Stimulated activated CD4-positive, alpha-beta T cell treated with anti-CD3 and anti-CD28 coated beads, Interleukin-12 subunit alpha, Interleukin-12 subunit beta, amount 100 ng/mL, for 48 hours (primary cell): ENCODE measurements at places on chromosomes 13 and 19.

GRCh38 chr13:107043021-107043956 is 475.4 kb upstream of the ARGLU1 start:
- DNase-seq = no peak

DNA sequence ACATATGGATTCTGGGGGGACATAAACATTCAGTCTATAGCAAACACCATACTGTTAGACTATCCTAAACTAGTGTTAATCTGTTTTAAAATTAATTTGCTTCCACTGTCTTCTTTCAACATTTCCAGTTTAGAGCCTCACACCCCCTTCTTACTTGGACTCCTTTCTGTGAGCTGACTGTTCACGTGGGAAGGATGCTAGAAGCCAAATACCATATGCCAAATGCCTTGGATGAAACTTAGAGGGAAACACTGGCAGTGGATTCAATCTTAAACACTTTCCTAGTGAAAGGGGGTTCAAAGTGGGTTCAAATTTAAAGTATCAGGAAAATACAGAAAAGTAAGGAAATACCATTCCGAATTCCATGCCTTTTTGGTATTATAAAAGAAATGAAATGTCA is 113.6 kb downstream of the HS6ST3 start:
- no peak for DNase-seq

DNA sequence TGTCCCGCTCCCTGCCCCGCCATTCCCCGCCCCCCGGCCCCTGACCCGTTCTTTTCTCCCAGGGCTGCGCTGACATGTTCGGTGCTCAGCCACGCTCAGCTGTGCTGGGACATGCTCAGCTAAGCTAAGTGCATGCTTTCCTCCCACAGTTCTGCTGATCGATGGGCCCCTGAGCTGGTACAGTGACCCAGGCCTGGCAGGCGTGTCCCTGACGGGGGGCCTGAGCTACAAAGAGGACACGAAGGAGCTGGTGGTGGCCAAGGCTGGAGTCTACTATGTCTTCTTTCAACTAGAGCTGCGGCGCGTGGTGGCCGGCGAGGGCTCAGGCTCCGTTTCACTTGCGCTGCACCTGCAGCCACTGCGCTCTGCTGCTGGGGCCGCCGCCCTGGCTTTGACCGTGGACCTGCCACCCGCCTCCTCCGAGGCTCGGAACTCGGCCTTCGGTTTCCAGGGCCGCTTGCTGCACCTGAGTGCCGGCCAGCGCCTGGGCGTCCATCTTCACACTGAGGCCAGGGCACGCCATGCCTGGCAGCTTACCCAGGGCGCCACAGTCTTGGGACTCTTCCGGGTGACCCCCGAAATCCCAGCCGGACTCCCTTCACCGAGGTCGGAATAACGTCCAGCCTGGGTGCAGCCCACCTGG is 3.7 kb downstream of the TNFSF9 start:
- no peak for DNase-seq

- DNase-seq = no peak
Measured at GRCh38 chr19:32916969-32917615, 47.5 kb upstream of the SLC7A9 start.

GRCh38 chr13:75802161-75802560 is 166.0 kb downstream of the LMO7 start:
- DNase-seq = no peak

DNA sequence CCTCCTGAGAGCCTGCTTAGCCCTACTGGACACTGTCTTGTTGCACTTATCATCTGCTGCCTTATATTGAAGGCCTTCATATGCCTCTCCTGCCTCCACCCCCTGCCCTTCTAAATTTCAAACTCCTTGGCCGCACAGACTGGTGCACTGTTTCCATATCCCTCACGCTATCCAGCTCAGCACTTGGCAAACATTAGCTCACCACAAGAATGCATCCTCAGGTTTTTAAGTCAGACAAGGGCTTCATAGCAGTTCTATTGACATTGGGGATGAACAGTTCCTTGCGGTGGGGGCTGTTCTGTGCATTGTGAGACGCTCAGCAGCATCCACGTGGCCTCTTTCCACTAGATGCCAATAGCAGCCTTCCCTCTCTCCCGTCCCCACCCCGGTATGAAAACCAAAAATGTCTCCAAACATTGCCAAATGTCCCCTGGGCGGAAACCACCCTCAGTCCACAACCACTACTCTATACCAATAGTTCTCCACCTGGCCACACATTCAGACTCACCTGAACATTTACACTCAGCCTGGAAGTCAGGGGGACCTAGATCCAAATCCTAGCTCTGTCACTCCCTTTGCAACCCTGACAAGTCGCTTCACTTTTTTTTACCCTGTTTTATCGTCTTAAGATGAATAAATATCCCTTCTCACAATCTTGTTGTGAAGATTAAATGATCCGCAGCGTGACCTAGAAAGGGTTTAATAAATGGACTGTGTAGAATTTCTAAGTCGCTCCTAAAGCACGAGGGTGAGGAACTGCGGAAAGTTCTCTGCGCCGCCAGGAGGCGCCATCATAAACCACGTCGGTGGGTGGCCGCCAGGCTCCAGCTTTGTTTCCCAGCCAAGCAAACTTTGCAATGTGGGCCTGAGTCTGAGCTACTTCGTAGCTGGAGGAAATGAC is 3.6 kb upstream of the CEACAM3 start:
- peak; percentile 54 for DNase-seq

DNA sequence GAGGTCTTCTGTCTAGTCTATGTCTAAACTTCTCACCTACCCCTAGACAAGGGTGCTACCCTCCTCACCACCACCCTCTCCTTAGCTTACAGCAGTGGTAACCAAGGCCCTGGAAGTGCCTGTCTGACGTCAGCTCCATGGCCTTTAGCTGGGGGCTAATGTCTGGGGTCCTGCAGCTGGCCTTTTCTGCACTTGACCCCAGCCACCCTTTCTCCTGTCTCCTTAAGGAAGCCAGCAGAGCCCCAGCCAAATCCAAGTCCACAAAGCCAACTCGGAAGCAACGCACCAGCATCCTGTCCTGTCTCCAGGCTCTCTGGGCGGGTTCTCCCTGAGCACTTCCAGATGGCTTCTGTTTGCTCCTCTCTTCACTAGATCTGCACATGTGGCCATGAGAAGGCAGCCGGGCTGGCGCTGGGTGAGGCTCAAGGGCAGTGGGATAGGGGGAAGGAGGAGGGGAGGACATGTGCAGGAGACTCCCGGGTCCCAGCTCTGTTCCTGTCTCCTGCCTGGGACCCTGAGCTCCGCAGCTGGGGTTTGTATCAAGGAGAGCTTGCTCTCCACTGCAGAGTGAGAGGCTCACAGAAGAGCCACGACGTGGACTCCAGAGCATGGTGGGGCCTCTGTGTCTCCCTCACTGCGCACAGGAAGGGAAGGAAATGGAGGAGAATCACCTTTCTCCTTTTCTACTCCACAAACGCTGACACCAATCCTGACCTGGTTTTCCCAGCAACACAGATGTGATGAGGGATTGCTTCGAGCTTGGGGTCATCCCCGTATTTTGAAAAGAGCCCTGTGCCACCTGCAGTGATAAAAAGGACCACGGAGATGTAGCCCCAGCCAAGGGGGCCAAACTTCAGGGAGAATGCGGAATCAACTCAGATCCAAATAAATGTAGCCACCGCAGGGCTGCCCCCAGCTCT is 204.2 kb downstream of the USP12 start:
- no peak for DNase-seq

GRCh38 chr13:39110518-39111097 is 72.4 kb downstream of the NHLRC3 start:
- no peak for DNase-seq

DNA sequence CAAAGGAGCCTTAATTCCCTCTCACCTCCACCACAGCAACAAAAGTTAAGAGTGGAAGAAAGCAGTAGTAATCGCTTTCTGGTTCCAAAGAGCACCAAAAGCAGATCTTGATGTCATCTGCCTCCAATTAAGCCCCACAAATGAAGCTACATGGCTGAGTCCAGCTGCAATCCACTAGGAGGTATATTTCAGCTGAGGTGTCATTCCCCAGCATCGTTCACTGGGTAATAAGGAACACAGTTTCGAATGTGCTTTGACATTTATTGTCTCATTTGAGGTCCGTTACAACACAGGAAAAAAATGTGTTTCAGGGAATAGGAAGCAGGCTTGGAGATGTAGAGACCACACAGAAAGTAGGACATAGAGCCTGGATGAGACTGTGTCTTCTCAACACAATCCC is 190.4 kb downstream of the DCLK1 start:
- no peak for DNase-seq

DNA sequence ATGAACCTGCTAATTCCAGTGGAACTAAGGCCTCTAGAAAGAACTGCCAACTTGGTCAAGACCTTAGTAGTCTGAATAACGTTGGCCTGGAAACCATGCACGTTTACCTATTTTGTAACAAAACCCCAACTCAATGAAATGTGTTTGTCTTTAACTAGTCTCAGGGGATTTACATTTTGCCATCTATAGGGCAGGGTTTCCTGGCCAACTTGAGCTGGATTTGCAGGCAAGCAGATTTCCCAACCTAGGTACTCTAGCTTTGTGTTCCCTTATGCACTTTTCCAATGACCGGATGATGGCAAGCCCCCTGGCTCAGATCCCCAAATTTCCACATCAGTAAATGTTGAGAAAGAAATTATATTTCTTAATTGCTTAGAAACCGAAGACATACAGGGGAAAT is 114.5 kb downstream of the IRS2 start:
- no peak for DNase-seq

DNA sequence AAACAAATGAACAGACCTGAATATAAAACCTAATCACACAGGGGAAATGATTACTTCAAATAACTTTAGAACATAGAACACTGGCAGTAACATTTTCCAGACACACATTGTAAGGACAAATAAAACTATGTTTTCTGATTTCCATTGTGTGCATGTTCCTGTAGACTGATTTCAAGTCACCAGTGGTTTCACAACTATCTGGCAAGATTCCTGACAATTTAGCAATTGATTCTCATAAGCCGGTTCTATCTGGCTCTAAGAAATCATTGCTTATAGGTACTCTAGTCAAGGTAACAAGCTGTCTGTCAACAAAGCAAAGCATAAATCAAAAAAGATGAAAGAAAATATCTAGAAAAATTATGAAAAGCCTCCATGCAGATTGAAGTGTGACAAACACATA is 19.6 kb upstream of the PCCA start:
- no peak for DNase-seq

GRCh38 chr19:1904860-1905109 is 414 bp upstream of the ADAT3 start:
- DNase-seq = no peak

GRCh38 chr19:54178581-54179261 is 5.8 kb upstream of the TMC4 start:
- DNase-seq = no peak

GRCh38 chr13:42762917-42763316 is 18.5 kb upstream of the FAM216B start:
- no peak for DNase-seq

DNA sequence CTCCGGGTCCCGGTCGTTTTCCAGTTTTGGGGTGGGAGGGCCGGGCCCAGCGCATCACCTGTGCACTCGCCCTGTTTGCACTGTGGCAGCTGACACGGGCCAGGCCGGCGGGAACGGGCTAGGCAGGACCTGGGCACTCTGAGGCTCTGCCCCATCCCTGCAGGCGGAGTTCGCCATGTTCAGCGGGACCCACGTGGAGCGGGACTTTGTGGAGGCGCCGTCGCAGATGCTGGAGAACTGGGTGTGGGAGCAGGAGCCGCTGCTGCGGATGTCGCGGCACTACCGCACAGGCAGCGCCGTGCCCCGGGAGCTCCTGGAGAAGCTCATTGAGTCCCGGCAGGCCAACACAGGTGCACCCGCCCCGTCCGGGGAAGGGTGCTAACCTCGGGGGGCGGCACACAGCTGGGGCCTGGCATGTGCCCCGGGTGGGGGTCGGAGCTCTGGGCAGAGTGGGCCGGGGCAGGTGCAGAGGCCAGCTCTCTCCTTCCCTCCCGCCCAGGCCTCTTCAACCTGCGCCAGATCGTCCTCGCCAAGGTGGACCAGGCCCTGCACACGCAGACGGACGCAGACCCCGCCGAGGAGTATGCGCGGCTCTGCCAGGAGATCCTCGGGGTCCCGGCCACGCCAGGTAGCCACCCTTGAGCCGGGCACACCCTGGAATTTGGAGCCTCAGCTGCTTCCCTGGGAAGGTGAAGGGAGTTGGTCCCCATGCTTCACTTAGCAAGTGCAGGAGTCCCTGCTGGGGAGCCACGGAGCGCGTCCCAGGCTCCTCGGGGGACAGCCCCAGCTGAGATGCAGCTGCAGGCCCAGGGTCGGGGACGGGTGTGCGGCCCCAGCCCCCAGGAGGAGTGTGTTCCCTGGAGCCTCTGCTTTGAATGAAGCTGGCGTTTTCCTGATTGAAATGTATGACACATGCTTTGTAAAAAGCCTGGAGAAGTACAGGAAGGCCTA is 9.3 kb upstream of the ZNF554 start:
- no peak for DNase-seq

- no peak for DNase-seq
Measured at GRCh38 chr19:58498316-58499020, 13.3 kb downstream of the SLC27A5 start.

DNA sequence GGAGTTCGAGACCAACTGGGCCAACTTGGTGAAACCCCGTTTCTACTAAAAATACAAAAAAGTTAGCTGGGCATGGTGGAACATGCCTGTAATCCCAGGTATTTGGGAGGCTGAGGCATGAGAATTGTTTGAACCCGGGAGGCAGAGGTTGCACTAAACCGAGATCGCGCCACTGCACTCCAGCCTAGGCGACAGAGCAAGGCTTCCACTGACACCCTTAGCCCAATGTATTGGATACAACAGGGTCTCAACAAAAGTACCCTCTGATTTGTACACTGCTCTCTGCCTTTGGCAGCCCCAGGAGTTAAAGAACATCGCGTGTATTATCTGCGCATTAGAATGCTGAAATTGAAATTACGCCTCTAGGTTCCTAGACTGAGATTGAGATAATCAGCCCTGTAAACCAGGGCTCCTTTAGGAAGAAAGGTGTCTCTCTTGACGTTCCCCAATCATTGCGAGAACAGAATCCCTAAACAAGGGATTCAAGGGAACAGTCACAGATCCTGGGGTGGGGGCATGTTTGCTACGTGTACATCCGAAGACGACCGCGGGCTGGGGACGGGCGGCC is 21.9 kb downstream of the IPO5 start:
- DNase-seq = no peak

- DNase-seq = no peak
Measured at GRCh38 chr19:16522559-16523377, 19.5 kb downstream of the CHERP start.

- DNase-seq = no peak
Measured at GRCh38 chr19:21841488-21842097, 5.6 kb upstream of the ZNF43 start.

- DNase-seq = no peak
Measured at GRCh38 chr13:42812316-42812715, 30.9 kb downstream of the FAM216B start.

DNA sequence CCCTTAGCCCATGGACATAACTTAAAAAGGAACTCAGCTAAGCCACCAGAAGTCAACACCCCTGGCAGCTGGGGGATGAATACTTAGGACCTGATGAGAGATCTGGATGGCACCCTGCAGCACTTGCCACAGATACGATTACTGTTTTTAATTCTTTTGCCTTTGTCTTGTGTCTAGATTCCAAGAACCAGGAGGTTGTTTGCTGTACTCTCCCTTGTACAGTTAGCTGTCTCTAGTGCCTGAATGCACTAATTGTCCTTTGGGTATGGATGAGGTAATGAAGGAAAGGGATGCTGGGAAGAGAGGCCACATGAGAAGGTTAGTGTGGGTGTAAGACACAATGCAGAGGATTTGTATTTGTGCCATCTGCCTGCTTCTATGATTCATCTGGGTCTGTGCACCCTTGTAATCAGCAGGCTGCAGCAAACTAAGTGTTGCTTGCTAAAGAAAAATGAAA is 385.8 kb downstream of the KCNRG start:
- DNase-seq = no peak

- no peak for DNase-seq
Measured at GRCh38 chr19:50418176-50419021, at the start of gene SPIB. Gene SPIB, plus strand, starts transcription at chr19:50418938. Its CDS starts 25 bp downstream, at chr19:50418963.

GRCh38 chr19:6061376-6062130 is 48.7 kb downstream of the RFX2 start:
- no peak for DNase-seq
